ENCODE measurements at places on chromosomes 12 and 14.

DNA sequence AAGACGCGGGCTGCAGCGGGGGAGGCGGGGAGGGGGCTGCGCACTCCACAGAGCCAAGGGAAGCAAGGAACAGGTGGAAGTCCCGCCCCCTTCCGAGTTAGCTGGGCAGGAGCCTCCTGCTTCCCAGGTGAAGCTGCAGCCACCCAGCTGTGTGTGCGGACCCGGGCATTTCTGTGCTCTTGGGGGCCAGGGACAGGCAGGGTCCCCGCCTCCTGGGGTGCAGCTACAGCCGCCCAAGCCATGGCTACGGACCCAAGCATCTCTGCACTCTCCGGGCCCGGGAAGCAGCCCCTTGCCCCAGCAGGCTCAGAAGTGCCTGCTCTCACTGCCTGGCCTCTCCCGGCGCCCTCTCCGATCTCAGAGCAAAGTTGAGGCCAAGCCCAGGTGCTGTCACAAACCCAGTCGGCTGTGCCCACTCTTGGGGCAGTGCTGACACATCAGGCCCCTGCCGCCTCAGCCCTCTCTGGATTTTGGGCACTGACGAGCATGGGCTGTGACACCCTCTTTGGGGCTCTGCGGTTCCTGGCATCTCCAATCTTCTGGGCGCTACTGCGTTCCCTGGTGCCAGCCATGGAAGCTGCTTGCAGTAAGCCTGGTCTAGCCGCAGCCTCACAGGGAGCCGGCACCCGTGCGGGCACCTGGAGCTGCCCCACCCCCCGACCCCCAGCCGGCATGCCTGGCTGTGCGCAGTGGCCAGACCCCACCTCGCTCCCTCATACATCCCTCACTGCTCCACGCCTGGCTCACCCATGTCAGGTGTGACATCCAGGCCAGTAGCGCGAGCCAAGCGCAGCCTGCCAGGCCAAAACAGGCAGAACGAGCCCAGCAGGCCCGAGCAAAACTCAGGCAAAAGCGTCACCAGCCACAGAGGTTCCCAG lies 8.5 kb upstream of the MGAT4C start:
- DNase-seq = no peak

GRCh38 chr14:30559638-30560091 lies 707 bp downstream of the G2E3 start:
- DNase-seq = no peak

DNA sequence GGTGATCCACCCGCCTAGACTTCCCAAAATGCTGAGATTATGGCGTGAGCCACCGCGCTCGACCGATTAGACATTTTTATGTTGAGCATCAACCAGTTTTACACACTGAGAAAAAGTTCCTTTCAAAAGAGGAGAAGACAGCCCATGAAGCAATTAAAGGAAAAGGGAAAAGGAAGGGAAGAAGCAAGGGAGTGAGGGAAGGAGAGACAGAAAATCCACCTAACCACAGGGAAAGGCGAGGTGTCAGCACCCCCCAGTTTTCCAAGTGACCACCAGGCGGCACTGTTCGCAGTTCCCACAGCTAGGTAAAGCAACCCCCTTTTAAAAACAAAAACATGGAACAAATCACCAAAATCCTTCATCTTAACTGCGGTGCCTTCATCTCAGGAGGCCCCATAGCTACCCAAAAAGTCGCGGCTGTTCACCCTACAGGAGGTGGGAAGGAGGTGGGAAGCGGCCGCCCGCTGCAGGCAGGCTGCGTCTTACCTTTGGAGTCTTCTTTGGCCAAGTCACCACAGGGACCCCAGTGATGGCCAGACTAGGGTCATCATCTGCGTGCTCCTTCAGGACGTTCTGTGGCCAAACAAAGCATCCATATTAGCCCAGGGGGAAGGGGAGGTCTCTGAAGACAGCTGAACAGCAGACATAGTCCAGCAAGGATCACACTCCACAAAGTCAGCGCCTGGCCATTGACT lies 86.6 kb downstream of the KDM2B start:
- no peak for DNase-seq

DNA sequence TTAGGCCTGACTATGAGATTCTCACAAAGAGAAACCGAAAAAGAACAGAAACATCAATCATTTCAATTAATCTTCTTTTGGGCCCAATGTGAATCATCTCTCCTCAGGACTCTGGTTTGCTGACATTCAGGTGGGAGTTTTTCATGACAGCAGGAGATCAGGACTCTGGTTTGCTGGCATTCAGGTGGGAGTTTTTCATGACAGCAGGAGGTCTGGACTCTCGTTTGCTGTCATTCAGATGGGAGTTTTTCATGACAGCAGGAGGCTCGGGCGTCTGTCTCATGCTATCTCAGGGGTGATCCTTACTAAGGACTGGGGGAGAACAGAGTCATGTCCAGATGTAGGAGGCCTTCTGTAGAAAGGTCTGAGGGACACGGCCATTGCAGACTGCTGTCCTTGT lies 40.1 kb upstream of the PARP11 start:
- no peak for DNase-seq

GRCh38 chr14:85165094-85165493 lies 364.9 kb upstream of the FLRT2 start:
- DNase-seq = no peak

GRCh38 chr14:78509516-78509915 lies 339.3 kb downstream of the NRXN3 start:
- no peak for DNase-seq

GRCh38 chr14:93207468-93208308 lies 632 bp downstream of the UBR7 start:
- no peak for DNase-seq
